ENCODE measurements at places on chromosomes 3 and 15.

- no peak for DNase-seq
These were observed 264.7 kb upstream of the NECTIN3 start for GRCh38 chr3:110806924-110807323.

GRCh38 chr3:31815631-31816440, 165.2 kb downstream of the OSBPL10 start:
- no peak for DNase-seq

- no peak for DNase-seq
These were observed 38.8 kb upstream of the TNFSF10 start for GRCh38 chr3:172561897-172562640.

DNA sequence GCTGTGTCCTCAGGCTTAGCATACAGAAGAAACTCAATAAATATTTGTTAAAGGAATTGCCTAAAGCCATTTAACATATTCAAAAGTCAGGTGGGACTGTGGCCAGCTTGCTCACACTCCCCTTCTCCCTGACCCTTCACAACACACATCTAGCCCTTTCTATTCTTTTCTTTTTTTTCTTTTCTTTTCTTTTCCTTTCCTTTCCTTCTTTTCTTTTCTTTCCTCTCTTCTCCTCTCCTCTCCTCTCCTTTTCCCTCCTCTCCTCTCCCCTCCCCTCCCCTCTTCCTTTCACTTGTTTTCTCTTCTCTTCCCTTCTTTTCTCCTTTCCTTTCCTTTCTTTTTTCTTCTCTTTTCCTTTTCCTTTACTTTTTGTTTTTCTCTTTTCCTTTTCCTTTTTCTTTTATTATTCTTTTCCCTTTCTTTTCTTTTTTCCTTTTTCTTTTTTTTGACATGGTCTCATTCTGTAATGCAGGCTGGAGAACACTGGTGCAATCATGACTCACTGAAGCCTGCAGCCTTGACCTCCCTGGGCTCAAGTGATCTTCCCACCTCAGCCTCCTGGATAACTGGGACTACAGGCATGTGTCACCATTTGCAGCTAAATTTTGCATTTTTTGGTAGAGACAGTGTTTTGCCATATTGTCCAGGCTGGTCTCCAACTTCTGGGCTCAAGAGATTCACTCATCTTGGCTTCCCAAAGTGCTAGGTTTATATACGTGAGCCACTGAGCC, 377.8 kb downstream of the GRM7 start:
- DNase-seq: no peak

Measured in GM23338 (cell line).